ENCODE measurements at places on chromosomes 4 and X. TPM values are rescaled to one million over a fixed set of nuclear protein-coding genes. Genes with fewer than 3 reads are reported as not detected.

Gene MAGIX
- 1.8 TPM for polyA plus RNA-seq

Gene NALF2
- polyA plus RNA-seq: 0.48 TPM

Gene VSIG4
- polyA plus RNA-seq: 11.8 TPM

Gene FAM9B
- not detected for polyA plus RNA-seq

Gene NR0B1
- 0.24 TPM for polyA plus RNA-seq

Gene SLC25A5
- polyA plus RNA-seq: 184 TPM

Gene BANK1
- 1.1 TPM for polyA plus RNA-seq

Gene GDPD2
- 0.38 TPM for polyA plus RNA-seq

Gene HHIP
- polyA plus RNA-seq: 5.3 TPM

Gene UPF3B
- 12.9 TPM for polyA plus RNA-seq

Gene GPRIN3
- 2.0 TPM for polyA plus RNA-seq

Gene DMD
- polyA plus RNA-seq: 76.3 TPM

Gene SPATA18
- 0.97 TPM for polyA plus RNA-seq

Measured in muscle of leg (tissue), 16 donors.